ENCODE measurements at places on chromosomes 1 and 21.

DNA sequence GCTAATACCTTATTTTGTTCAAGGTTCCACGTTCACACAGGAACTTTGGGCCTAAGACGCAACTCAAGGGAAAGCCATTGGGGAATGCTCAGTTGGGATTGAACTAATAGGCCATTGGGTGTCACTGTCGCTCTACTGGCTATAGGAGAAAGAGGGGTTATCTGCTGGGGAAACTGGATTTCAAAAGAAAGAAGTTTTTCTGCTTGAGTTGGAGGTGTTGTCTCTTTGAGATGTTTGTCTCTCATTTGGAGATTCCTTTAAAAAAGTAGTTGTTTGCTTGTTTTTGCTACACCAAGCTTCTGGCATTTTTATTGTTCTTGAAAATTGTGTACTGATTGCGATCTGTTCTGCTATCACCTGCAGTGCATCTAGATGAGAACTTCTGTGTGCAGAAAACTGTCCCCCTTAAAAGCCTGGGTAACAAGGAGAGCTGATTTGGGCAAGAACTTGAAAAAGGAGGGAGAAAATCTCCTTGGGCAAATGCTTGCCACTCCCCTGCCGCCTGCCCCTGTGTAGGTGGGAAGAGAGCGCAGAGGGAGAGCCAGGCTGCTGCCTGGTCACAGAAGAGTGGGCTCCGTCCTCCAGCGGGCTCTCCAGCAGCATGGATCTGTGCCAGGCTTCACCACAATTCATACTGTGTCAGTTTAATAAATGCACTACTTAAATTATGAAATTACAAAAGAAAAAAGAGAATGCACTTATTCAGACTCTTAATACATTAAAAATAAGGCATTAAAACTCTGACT lies 39.9 kb downstream of the PEX14 start:
- DNase-seq = no peak

GRCh38 chr1:980602-981395 lies 1.1 kb downstream of the PERM1 start:
- no peak for DNase-seq

DNA sequence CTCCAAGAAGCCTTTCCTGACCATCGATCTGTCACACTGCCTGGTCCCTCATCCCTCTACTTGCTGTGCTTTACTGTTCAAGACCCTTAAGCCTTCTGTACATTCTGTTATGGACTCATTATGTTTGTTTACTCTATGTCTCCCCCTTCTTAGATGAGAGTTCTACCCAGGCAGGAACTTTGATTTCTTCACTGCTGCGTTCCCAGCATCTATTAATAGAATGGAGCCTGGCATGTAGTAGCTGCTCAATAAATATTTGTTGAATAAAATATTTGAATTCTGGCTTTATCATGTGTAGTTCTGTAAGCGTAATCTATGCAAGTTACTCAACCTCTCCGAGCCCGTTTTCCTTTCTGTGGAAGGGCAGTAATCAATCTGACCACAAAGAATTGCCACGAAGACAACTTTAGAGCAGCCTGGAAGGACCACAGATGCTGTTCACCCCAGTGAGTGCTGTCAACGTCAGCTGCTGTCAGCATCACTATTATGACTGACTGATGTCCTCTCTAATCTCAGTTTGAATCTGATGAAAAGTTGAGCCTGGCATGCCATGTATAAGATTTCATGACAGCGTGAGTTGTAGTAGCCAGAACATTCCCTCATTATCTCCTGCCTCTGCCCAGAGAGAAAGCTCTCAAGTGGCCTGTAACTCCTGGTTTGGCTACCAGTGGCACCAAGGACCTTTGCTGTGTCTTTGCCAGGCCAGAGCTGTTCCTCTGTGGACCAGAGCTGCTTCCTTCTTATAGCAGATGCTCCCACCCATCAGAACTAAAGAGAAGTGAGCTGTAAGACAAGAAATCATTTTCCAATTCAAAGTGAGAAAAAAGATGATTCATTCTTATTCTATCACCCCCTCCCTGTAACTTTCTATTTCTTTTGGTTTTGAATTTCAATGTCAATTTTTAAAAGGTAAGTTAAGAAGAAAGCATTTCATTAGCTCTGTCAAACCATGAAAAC lies 94.5 kb downstream of the PRDM2 start:
- DNase-seq = no peak

DNA sequence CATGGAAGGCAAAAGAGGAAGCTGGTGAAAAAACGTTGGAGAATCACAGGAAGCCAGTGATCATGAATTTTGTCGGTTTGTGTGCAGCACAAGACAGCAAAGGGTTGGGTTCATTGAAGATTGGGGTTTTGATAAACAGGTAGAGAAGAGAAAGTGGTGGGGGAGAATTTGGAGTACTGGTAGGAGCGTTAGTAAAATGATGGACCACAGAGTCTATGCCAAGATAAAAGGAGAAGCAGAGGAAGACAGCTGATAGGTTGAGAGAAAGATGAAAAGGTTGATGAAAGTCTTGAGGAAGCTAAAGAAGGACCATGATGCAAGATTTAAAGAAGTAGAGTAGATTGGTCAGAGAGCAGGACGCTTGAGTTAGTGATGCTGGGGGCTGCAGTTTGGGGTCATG lies 156.8 kb upstream of the POU3F1 start:
- no peak for DNase-seq

- no peak for DNase-seq
Measured at GRCh38 chr1:47921935-47922415, 75.2 kb downstream of the TRABD2B start.

Data from sigmoid colon (tissue), 7 donors.